CMK (cell line): ENCODE measurements at places on chromosomes 2 and 18.

- DNase-seq, result no peak
Observed at GRCh38 chr2:107669335-107669734, 157.4 kb upstream of the RGPD4 start.

DNA sequence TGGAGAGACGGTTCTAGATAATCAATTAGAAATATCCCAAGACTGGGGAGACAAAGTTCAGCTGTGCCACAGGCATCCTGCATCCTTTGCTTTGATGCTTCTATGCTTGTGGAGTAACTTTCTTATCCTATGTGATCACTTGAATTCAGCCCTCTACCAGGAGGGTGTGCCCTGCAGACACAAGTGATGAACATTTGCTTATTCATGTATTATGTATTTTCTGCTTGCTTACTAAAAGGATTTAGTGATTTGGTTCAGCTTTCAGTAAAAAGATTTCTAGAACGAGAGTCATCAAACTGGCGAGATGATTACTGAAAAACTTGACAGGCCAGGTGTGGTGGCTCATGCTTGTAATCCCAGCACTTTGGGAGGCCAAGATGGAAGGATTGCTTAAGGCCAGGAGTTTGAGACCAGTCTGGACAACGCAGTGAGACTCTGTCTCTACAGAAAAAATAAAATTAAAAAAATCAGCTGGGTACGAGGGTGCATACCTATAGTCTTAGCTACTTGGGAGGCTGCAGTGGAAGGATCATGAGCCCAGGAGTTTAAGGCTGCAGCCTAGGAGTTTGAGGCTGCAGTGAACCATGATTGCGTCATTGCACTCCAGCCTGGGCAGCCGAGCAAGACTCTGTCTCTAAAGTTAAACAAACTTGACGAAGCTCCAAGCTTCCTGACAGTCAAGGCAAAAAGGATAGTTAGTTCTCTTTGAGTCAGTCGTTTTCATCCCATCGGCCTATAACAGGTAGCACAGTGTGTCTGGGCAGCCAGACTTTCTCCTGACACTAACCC lies 13.3 kb downstream of the HK2 start:
- DNase-seq, result no peak

DNA sequence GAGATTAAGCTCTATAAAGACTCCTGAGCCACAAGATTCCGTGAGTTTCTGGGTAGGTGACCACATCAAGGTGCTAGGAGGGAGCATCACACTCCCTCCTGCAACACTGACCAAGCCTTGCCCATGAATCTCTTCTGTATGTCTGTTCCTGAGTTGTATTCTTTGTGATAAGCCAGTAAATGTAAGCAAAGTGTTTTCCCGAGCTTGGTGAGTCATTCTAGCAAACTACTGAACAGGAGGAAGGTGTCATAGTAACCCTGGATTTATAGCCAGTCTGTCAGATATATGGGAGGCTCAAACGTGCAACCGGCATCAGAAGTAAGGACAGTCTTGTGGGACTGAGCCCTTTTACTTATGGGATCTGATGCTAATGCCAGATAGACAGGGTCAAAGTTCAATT lies 346.1 kb upstream of the KYNU start:
- DNase-seq, result no peak

GRCh38 chr2:113867571-113867970 lies 22.3 kb upstream of the ACTR3 start:
- no peak for DNase-seq

GRCh38 chr2:189407281-189408209 lies 33.7 kb upstream of the WDR75 start:
- no peak for DNase-seq

- no peak for DNase-seq
Observed at GRCh38 chr2:233082931-233083755, 23.0 kb downstream of the INPP5D start.

DNA sequence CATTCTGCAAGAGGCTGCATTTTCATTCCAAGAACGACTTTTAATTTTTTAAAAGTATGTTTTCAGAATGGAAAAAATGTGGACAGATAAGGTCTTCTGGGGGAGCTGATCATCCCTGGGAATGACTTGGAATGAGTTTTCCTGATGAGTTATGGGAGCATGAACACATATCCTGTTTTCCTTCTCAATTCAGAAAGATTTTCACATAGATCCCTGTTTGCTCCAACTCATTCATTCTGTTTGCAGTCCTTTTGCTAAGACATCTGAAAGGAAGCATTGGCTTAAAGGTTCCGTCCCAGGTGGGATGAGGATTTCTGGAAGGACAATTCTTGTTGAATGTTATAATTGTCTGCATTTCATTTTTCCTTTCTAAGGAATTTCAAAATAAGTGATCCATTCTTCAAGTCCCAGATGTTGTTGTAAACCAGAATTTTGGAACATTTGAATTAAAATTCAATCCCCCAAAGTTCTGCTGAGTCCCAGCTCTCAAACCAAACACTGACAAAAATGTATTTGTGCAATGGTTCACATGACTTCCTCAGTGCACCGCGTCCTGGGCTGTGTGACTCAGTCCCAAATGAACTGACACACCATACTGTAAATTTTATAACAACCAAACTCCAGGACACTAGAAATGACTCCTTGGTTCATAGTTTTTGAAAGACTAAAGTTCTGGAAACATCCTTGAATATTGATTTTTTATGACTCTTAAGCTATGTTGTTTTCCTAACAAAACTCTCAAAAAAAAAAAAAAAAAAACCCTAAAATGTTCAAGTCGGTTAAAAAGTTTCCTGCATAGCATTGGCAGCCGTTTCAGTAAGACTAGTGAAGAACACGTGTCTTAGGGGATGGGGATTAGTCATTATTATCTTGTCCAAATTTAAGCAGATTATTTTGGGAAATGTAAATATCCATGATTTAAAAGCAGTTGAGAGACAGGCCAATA lies 281.8 kb upstream of the TCF4 start:
- no peak for DNase-seq

- DNase-seq, result no peak
Observed at GRCh38 chr2:215527736-215528135, 91.9 kb upstream of the FN1 start.

GRCh38 chr18:62334120-62334519 lies 9.0 kb downstream of the TNFRSF11A start:
- no peak for DNase-seq

DNA sequence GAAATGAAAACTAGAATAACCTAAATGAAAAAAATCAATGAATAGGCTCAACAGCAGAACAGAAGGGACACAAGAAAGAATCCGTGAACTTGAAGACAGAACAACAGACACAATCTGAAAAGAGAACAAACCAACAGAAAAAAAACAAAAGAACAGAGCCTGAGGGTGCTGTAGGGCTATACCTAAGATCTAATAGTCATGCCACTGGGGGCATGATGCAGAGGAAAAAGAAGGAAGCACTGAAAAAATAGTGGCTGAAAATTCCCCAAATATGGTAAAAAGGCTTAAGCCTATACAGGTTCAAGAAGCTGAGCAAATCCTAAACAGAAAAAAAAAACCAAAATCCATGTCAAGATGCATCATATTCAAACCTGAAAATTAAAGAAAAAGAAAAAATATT lies 50.3 kb downstream of the KANSL3 start:
- DNase-seq, result no peak

- no peak for DNase-seq
Observed at GRCh38 chr18:78625847-78626246, 353.8 kb upstream of the SALL3 start.

- DNase-seq, result no peak
Observed at GRCh38 chr2:239025096-239025801, 177.4 kb downstream of the TWIST2 start.

GRCh38 chr18:27033722-27034121 lies 151.4 kb downstream of the CHST9 start:
- no peak for DNase-seq

GRCh38 chr2:105445976-105446375 lies 47.1 kb upstream of the FHL2 start:
- DNase-seq, result no peak

DNA sequence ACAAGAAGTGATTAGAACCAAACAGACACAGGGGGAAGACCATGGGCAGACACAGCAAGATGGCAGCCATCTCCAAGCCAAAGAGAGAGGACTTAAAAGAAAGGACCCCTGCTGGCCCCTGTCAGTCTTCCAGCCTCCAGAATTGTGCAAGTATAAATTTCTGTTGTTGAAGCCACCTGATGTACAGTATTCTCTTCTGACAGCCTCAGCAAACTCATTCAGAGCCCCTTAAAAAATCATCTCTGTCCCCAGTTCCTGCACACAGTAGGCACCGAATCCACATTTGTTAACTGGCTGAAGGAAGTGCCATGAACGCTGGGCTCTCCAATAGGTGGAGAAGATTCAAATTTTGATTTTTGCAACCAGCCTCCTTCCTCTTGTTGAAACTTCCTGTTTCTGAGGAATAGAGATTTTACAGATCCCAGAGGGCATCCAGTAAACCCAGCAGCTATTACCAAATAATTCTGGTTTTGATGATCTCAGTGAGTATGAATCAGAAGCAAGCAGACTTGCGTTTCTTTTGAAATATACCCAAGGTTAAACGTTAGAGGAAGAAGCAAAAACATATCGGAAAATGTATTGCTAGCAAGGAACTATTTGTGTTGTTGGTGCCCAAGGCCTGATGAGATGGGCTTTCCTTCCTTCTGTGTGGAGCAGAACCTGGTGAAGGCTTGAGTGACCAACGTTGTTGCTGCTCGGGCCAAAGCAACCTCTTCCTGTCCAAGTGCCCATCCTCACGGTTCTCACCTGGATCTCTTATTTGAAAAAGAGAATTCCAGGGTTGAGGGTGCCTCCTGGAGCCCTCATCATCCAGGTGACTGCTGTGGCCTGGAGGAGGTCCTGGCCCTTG lies 47.7 kb upstream of the PLB1 start:
- no peak for DNase-seq

GRCh38 chr2:47360283-47360682 lies 42.7 kb upstream of the MSH2 start:
- DNase-seq, result no peak

DNA sequence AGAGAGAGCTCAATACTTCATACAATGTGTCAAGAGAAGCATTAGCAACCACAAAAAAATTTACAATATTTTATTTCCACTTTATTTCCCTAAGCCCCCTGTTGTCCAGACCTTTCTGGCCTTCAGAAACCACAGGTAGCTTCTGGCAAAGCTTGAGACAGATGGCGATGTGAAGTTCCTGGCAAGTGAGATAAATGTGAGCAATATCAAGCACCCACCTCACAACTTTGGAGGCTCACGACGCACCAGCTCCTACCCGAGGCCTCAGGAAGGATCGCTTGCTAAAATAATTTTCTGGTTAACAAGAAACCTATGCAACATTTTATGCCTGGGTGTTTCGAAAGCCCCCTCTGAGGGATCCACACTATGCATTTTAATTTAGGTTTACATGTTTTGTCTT lies 158.1 kb upstream of the CHAC2 start:
- no peak for DNase-seq

DNA sequence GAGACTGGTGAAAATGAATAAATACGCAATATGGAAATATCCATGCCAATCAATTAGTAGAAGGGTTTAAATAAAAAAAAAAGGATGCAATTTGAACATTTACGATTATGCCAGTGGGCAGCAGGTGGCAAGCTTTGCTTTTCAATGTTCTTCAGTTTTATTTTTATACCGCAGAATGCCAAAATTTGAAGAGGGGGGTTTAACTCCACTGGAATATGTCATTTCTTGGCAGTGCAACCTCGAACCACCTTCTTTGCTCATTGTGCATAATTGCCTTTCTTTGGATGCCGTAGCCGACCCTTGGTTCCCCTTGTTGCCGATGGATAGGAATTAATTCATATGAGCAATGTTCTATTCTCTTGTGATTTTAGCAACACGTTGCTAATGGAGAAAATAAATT lies 88.0 kb downstream of the LTBP1 start:
- DNase-seq, result no peak

DNA sequence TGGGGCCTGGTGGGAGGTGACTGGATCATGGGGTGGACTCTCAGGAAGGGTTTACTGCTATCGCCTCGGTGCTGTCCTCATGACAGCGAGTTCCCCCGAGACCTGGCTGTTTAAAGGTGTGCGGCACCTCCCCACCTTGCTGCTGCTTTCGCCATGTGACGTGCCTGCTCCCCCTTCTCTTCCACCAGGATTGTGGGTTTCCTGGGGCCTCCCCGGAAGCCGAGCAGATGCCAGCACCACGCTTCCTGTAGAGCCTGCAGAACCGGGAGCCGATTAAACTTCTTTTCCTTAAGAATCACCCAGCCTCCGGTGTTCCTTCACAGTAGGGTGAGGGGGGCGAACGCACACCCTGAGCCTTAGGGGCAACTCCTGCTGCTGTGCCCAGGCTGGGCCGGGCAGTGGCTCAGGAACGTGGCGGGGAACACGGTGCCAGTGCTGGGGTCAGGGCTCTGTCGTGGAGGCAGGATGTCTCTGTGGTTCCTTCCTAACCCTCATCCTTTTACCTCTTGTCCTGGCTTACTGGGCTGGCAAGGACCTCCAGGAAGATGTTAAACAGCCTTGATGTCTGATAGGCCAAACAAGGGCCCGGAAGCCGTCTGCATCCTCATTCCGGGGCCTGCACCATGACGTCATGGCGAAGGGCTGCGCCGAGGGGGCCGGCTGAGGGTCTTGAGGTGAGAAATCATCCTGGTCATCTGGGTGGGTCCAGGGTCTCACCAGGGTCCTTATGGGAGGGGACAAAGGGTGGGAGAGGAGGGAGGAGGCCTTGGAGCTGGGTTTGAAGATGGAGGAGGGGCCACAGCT lies 12.7 kb downstream of the NEU4 start:
- DNase-seq, result no peak

DNA sequence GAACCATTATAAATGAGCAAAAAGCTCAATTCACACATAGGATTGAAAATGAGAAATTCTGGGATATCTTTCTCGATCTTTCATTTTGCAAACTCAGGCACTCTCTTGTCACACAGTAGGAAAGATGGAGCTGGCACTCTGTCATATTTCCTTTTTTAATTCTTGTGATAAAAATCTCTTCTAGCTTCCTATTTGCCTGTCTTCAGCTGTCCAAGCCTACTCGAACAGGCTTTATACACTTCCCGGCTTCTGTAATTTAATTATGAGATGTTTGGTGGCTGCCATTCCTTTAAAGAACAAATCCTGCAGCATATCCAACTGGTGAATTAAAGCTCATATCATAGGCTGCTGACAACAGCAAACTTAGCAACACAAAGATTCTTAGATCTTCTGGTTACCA lies 1484.3 kb upstream of the PIK3C3 start:
- DNase-seq, result no peak

DNA sequence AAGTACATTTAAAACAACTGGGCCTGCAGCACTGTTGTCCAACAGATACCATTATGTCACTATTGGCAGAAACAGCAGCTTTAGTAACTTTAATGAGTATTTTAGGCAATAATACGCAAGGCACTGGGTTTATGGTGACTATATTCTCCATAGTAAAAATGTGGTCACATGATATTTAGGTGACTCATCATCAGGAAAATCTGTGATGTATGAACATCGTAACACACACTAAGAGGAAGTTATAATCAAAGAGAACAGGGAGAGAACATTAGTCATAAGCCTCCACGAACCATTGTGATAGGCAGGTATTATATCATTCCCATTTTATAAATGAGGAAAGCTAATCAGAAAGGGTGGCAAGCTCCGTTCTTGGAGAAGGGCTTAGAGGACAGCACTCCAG lies 36.9 kb downstream of the RAPH1 start:
- DNase-seq, result no peak

DNA sequence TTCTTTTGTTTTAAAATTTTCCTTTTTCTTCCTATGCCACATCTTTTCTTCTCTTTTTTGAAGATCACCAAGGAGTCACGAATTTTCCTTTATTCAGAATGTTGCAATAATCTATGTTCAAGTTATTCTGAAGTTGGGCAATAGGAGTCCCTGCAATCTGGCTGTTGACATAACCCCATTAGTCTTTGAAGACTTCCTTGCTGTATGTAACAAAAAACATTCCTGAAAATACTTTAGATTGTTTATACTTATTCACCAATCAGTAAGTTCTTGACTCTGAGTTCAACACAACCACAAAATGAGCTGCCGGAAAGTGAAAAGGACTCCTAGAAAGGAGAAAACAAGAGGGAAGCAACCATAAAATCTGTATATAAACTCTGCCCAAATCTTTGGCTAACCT lies 62.8 kb downstream of the TMEM237 start:
- no peak for DNase-seq
